ENCODE measurements at places on chromosomes 6 and 20.
A peak's percentile ranks its signal among the peaks of the same experiment; 100 is the strongest.

DNA sequence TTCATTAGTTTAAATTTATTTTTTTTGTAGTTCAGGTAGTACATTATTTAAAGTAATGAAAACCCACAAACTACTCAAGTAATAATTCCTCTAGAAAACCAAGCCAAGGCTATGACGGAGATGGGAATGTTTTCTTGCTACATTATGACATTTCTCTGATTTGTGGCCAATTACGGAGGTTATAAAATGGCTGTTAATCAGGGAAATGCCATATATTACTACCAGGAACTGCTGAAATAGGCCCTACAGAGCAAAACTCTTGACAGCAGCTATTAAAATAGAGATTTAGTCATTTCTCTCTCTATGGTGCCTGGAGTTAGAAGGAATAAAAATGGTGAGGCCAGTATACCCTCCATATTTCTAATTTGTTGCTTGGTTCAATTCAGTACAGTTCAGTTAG is 280.0 kb downstream of the ARHGAP18 start:
- DNase-seq = no peak

GRCh38 chr20:9038791-9039535 is 29.9 kb upstream of the PLCB4 start:
- DNase-seq = no peak

- DNase-seq = peak; percentile 18
These were observed 28.6 kb upstream of the PRELID3B start for GRCh38 chr20:59071216-59071615.

GRCh38 chr20:2178318-2179232 is 76.9 kb downstream of the STK35 start:
- no peak for DNase-seq

DNA sequence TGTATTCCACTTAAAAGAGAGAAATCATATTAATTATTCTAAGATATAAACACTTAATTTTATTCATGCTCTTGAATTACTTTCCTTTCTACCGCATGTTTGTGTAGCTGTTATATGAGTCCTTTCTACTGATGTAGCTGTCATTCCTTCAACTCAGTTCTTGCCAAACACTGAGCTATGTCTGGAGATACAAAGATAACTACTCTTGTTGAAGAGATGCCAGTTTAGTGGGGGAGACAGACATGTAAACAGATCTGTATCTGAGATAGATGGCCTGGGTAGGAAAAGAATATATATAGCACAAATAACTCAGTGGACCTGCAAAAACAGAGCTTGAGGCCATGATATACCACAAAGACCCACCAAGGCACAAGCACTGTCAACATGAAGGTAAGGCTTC is 157.3 kb downstream of the BTBD9 start:
- no peak for DNase-seq

- no peak for DNase-seq
These were observed 32.4 kb downstream of the SESN1 start for GRCh38 chr6:109062216-109062615.

DNA sequence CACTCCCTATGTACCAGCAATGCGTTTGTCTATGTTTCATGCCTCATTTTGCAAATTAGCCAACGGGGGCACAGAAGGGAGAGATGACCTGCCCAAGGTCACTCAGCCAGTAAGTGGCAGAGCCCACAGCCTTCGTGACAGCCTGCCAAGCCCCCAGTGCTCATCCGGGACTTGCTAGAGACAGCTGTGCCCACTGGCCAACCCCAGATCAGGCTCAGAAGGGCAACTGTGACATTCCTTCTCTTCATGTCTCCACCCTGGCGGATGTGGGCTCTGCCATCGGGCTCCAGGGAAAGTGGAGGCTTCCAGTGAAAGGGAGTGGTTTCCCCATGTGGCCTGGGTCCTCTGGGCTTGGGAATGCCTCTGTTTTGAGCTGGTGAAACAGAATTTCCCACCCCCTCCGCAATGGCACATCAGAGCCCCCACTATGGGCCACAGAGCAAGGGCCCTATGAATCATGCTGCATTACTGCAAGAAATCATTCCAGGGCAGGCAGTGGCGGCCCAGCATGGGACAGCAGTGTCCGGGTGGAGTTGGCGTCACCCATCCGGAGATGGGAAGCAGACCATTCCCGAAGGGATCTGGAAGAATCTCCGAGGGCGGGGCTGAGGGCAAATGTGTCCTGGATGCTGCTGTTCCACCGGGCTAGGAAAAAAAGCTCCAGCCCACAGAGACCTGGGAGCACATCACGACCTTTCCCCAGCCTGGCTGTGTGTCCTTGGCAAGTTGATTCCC is 9.1 kb downstream of the RSPO4 start:
- no peak for DNase-seq

GRCh38 chr6:113381959-113382358 is 475.2 kb upstream of the MARCKS start:
- DNase-seq = peak; percentile 32

- no peak for DNase-seq
These were observed 12.8 kb downstream of the TREM1 start for GRCh38 chr6:41273714-41274113.

- no peak for DNase-seq
These were observed 8.0 kb upstream of the LAMP5 start for GRCh38 chr20:9506280-9506821.

- DNase-seq = peak; percentile 77
These were observed 14.6 kb downstream of the CD40 start for GRCh38 chr20:46132705-46133120.

DNA sequence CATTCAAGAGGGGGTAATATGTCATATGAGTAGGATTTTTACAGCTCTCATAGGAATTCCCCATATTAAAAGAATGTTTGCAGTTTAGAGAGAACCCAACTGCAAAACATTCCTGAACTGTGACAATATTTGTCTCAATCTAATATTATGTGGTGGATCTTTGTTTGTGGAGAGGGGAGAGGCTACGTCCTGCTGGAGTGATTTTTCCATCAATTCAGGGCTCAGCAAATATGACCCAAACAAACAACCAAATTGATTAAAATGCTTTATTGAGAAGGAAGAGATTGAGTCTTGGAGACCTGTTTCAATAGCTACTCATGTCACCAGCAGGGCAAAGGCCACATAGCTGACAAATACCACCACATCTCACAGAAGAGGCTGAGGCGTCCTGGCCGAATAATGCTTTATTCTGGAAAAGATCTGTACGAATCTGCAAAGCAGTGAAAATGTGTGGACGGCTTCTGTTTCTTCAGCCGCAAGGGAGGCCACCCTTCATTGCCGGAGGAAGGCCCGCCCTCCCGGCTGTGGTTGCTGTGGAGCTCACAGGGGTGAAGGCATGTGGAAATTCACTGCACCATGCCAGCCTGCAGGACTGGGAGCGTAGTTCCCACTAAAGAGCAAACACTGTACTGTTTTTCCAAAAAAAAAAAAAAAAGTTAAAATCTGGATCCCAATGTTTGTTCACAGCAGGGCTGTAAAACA is 89.7 kb upstream of the QKI start:
- no peak for DNase-seq

DNA sequence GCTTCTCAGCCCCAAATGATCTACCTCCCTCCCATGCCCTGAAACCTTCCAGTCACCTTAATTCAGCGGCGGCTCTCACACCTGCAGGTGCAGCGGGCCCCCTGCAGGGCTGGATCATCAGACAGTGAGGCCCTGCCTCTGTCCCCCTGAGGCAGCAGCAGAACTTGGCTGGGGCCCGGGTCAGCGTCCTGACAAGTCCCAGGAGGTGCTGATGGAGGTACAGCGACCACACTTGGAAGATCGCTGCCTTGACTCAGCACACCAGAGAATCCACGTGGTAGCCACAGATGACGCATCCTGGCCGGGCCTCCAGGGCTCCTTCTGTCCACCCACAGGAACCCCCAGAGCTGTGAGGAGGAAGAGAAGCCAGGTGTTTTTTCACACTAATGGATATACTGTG is 116.4 kb upstream of the THBS2 start:
- no peak for DNase-seq

DNA sequence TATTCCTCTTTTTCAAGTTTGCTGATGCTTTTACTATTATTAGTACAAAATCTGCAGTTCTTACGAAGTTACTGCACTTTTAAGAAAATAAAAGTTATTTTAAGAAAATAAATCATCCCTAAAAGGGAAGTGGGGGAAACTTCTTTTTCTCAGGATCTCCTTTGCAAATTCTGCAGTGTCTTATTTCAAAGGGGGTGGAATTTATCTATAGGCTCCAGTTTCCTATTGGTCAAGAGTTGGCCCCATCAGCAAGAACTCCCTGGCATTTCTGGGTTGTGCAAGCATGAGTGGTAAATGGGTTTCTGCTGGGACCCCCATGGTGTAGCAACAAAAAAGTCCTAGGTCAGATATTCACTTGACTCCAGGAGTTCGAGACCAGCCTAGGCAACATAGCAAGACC is 136.3 kb upstream of the PRDM1 start:
- DNase-seq = no peak

GRCh38 chr6:91080871-91081270 is 494.0 kb upstream of the MAP3K7 start:
- DNase-seq = no peak

DNA sequence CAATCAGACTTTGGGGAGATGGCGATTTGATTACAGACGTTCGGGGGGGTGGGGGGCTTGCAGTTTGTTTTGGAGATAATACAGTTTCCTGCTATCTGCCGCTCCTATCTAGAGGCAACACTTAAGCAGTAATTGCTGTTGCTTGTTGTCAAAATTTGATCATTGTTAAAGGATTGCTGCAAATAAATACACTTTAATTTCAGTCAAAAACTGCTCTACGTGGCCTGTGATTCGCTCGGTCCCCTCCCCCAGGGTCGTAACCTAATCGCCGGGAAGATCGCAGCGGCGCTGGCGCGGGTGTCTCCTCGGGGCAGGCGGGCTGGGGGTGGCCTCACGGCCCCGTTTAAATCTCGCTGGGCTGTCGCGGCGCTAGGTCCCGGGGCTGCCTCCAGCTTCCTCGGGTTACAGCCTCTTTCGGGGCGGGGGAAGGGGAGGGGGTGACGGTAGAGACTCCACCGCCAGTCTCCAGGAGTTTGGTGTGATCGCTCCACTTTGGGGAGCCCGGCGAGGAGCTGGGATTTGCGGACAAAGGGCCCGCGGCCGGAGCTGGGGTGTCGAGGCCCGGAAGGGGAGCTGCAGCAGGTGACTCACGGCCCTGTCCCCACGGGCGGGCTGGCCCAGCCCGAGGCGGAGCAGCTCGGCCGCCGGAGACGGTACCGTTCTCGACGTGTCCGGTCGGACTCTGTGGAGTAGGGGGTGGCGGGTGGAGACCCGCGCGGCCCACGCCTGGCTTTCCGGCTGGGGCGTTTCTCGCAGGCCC is 4.2 kb downstream of the FOXC1 start:
- DNase-seq = no peak
